ENCODE measurements at places on chromosomes 7 and 10.

DNA sequence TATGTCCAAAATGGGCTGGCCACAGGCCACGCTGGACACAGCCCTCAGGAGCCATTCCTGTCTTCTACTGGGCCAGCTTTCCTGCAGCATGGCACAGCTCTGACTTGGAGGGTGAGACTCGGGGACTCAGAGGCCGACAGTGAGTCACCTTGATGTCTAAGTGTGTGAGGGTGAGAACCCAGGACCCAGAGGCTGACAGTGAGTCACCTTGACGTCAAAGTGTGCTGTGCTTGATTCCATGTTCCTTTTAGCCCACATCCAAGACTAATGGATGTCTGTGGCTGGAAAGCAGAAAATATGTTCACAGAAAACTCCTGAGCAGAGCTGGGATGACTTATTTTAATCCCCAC is 6.0 kb upstream of the FAM170B start:
- DNase-seq = no peak

DNA sequence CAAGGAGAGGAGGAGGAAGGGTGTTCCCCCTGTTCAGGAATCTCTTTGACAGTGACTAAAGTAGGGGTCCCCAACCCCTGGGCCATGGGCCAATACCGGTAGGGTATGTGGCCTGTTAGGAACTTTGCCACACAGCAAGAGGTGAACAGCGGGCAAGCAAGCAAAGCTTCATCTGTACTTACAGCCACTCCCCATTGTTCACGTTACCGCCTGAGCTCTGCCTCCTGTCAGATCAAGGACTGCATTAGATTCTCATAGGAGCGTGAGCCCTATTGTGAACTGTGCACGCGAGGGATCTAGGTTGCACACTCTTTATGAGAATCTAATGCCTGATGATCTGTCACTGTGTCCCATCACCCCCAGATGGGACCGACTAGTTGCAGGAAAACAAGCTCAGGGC is 201.6 kb downstream of the CAMK1D start:
- DNase-seq = no peak

GRCh38 chr7:117127585-117128168 is 174.4 kb downstream of the ST7 start:
- DNase-seq = peak; percentile 64

DNA sequence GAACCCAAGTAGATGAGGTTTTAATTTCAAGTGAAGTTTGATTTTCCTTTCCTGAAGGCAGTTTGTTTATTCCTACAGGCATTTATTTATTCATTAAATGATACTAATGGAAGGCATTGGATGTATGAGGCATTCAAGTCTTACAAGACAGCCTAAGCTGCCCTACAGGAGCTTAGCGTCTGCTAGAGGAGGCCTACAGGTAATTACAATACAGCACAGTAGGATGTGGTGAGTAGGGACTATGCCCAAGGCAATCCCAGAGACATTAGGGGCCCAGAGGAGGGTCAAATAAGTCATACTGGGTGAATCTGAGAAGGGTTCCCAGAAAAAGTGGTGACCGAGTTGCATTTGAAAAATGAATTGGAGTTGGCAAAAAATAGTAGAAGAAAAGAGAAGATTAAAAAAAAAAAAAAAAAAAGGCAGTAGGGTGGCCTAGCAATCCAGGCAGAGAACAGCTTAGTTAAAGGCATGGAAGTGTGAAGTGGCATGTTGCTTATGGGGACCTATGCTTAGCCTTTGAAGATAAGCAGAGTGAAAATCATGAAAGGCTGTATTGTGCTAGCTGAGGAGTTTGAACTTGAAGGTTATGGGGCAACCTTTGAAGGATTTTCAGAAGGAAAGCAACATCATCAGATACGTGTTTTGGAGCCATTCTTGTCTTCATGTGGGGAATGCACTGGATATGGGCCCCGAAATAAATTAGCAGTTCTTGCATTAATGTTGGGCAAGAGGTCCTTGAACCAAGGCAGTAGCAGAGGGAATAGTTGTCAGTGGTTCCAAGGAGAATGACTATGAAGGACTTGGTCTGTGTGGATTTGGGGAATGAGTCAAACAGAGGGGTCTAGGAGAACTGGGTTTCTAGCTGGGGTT is 65.5 kb downstream of the SNX10 start:
- DNase-seq = no peak

- DNase-seq = no peak
Measured at GRCh38 chr10:100995181-100995580, 4.4 kb upstream of the LZTS2 start.

DNA sequence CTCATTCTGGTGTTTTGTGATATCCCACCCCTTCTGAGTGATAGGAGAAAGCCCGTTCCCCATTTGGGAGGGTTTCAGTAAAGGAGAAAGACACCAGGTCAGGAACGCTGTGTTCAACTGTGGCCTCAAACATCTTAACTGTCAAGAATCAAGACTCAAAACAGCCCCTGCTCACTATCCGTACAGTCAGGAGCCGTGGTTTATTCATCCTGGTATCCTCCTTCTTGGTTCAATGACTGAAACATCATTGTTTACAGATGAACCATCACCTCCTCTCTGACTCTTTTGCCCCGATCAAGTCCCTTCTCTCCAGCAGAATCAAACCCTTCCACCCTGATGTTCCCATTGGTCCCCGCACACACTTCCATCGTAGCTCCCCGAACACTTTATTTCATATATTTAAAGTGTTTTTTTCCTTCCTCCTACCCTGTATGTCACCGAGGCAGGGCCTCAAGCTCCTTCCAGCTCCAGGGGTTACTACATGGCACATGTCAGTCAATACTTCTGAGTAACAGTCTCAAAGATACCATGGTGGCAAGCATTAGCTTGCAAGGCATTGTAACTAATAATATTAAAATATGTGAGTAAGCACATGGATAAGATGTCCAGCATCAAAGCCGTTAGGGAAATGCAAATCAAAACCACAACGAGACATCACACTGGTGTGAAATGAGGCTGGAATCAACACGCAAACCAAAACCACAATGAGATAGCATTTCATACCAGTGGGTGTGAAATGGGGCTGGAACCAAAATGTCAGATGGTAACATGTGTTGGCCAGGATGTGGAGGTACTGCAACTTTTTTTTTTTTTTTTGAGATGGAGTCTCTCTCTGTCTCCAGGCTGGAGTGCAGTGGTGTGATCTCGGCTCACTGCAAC is 124.7 kb upstream of the C1QL3 start:
- no peak for DNase-seq

Data from testis (tissue), 5 donors.